Right ventricle myocardium inferior (tissue), 1 donor: ENCODE measurements at places on chromosomes 1 and 21.

DNA sequence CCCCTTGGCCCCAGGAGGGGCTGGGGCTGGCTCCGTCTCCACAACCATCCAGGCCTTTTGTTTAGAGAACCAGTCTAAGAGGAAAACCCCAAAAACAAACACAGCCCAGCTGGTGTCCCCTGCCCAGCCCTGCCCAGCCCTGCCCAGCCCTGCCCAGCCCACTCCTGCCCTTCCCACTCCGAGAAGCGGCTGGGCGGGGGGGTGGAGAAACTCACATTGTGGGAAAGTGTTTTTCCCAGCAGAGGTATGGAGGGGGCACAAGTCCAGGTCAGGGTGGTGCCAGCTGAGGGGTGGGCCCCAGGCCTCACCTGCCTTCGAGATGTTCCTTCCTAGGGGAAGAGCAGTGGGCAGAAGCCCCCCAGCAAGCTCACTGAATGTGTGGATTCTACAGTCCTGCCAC lies 10.0 kb upstream of the FAM131C start:
- no peak for DNase-seq

DNA sequence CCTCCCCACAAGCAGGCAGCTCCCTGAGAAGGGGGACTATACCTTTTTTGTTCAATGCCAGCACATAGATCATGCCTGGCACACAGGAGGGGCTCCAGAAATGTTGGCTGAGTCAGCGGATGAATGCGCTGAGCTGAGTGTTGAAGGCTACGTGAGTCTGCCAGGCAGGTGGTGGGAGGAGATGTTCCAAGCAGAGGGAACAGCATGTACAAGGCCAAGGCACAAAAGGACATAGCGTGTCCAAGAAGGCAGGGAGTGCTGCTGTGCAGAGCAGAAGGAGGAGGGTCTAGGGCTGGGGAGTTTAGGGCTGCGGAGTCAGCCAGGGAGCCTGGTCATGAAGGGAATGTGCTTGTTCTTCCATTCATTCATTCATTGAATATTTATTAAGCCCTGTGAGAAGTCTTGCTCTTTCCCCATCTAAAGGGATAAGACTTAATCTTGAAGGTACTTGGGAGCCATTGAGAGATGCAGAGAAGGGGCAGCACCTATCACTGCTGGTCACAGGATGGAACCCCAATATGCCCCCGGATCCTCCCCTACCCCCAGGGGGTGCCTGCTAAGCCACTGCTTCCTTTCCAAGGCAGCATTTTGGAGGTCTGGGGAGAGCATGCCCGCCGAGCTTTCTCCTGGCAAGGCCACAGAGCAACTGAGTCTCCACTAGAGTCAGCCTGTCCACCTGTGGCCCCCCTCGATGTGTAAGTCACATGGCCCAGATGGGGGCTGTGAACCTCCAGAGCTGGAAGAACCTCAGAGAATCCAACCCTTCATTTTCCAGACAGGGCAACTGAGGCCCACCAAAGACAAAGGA lies 31.2 kb upstream of the LAPTM5 start:
- no peak for DNase-seq

DNA sequence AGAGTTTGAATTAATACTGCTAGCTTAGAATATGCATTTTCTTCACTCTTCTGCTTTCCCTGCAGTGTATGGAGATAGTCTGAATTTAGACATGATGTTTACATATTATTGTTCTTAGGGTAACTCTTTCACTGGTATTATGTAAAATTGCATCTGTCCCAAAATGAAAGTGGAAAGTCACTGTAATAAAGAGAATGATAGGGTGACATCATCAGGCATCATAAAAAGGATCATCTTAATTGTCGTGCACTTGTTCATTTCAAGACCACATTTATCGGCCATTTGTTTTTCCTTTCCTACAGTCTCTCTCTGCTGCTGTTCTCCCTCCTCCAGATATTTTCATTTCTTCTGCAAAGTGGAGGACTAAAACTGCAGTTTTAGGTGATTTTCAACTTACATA lies 61.9 kb upstream of the ZNF281 start:
- no peak for DNase-seq

DNA sequence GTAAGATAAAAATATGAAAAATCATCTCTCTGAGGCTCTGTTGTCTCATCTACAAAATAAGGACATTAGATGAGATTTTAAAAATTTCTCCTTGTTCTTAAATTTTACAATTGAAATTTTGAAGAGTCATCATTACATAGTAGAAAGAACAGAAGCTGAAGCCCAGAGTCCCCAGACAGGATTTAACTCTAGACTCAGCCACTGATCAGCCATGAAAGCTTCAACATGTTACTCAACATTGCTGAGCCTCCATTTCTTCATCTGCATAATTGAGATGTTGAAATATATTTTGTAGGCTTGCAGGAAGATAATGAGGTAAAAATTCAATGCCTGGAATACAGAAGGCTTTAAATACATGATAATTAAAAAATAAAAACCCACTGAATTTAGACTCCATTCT lies 633.3 kb downstream of the LMO4 start:
- DNase-seq, result no peak

DNA sequence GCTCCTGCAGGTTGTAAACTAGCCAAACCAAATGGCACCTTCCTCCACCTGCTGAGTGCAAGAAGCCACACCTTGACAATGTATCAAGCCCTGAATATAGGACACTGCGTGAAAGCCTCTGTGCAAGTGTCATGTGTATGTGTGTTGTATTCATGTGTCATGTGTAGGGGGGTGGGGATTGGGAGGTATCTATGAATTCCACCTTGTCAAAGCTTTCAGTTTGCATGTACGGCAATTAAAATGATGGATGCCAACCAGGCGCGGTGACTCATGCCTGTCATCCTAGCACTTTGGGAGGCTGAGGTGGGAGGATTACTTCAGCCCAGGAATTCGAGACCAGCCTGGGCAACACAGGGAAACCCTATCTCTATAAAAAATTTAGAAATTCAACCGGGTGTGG lies 19.8 kb downstream of the CD34 start:
- DNase-seq, result no peak

- no peak for DNase-seq
These were observed 209.7 kb downstream of the PATJ start for GRCh38 chr1:61951731-61952580.

DNA sequence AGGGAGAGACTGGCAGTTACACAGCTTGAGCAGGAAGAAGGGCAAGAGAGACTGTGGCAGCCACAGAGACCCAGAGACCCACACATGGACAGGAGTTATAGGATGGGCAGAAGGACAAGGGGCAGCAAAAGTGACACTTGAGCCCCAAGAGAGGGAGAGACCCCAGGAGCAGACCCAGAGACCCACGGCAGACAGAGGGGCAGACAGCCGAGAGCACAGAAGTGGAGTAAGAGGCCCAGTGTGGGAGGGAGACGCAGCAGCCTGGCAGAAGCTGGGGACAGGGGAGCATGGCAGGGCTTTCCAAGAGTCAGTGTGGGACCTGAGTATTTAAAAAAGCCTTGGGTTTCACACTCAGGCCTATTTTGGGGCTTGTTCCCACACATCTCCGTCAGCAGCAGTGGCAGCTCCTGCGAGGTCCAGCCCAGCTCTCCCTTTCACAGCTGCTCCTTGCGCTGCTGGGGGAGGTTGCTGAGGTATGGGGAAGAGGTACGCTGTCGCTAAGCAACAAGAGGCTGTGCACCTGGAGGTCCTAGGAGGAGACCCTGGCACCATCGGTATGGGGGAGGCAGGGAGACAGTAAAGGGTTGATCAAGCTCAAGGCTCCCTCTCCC lies 9.0 kb upstream of the MEF2D start:
- no peak for DNase-seq

GRCh38 chr1:41580520-41581172 lies 96.2 kb upstream of the EDN2 start:
- DNase-seq, result no peak

DNA sequence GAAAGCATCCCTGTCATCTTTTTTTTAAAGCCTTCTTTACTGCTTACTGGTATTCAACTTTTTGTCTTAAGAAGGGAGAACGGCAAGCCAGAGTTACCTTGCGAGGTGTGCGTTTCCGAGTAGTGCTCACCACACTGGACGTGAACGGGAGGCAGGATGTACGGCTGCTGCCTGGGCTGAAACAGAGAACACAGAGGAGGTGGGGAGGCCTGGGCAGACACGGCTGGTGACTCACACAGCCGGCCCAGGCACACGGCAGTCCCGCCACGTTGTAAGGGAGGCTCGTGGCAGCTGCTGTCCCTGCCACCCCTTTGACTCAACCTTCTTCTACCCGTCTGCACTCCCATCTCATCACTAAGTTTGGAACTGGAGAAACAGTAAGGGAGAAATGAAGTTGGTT lies 105.8 kb downstream of the SMYD2 start:
- peak; percentile 21 for DNase-seq

- no peak for DNase-seq
These were observed 8.9 kb downstream of the TRIM33 start for GRCh38 chr1:114502080-114502479.

DNA sequence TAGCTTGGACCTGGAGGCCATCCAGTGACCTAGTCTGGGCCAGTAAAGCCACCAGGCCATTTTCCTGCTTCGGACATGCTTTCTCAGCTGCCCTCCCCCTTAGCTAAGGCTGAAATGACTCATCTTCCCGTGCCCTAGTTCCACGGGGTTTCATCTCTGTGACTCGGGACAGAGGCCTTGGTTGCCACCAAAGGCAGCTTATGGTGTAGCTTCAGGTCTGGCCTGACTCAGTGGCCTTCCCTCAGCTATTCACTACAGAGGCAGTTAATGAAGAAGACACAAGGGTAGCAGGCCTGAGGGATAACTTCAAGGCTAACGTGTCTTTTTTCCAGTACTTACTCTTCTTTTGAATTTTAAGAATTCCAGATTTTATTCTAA lies 82.4 kb downstream of the PBX1 start:
- DNase-seq, result no peak

- no peak for DNase-seq
These were observed 760.1 kb upstream of the NEGR1 start for GRCh38 chr1:73042403-73042802.

DNA sequence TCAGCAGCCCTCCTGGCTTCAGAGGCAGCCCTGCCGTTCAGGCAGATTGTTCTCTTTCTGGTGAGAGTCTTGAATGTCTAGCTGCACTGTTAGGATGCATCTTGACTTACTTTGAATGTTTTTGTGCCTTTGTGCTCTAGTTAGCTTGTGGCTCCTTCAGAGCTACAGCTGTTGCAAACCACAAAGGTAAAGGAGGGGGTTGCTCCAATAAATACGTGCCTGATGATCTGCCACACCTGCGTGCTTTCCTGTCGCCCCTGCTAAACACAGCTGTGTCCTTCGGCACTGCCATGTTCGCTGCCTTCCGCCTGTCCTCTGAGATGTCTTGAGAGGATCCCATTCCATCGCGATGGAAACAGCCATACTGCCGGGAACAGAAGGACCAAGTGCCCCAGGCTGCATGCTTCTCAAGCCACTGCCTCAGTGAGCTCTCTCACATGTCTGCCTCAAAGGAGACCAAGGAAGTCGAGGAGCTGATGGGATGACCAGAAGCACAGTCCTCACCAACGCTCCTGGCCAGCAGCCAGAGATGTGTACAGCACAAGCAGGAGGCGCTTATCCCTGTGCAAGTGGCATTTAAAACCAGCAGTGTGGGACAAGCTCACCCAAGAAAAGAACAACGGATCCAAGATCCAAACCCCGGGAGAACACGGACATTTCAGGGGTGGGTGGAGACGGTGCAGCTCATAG lies 12.0 kb upstream of the SMIM12 start:
- no peak for DNase-seq

GRCh38 chr1:202915146-202915545 lies 11.9 kb downstream of the KLHL12 start:
- DNase-seq, result no peak

DNA sequence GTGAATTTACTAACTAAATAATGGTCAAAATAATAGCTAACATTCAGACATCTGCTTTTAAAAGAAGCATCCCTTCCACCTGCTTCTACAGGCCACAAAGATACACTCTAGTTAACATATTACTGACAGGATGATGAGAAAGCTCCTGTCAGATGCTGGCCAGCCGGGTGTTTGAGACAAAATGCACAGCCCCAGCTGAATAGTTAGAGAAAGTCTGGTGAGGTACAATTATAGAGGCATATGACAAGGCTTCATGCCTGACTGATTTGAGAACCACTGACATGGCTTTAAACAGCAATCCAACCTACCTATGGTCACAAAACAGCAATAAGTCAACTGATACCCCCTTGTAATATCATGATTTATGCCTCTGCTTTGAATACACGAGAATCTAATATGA lies 137.0 kb downstream of the DENND1B start:
- DNase-seq, result no peak

GRCh38 chr1:46315669-46316403 lies 12.3 kb downstream of the UQCRH start:
- DNase-seq, result no peak
